Iris pigment epithelial cell (primary cell): ENCODE measurements at places on chromosomes 3 and 15.

DNA sequence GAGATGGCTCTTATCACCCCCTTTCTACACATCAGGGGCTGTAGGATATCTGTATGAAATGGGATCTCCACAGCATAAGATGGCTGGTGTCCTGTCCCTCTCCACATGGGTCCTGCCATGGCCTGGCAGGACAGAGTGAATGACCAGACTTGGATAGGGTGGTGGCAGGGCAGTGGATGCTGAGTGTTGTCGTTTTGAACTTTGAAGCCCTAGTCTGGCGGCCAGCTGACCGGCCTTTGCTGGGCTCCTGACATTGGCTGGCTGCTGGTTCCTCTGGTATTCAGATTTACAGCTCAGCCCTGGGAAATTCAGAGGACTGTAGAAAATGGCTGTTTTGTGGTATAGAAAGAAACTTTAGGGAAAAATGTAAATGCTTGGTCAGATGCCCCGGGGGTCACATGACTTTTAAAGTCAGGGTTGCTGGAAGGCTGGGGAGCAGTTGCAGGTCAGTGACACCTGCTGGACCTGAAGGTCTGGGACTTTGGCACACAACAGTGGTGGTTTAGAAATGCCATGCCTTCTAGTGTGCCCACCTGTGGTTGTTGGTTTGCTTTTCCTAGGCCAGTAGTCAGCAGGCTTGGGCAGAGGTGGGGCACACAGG, 13.5 kb upstream of the PGPEP1L start:
- no peak for DNase-seq

- no peak for DNase-seq
Observed at GRCh38 chr15:51062736-51063135, 32.0 kb downstream of the TNFAIP8L3 start.

- no peak for DNase-seq
Observed at GRCh38 chr15:39510001-39510701, 70.7 kb upstream of the THBS1 start.

GRCh38 chr3:159668990-159669476, 319.6 kb upstream of the IL12A start:
- peak; percentile 54 for DNase-seq

DNA sequence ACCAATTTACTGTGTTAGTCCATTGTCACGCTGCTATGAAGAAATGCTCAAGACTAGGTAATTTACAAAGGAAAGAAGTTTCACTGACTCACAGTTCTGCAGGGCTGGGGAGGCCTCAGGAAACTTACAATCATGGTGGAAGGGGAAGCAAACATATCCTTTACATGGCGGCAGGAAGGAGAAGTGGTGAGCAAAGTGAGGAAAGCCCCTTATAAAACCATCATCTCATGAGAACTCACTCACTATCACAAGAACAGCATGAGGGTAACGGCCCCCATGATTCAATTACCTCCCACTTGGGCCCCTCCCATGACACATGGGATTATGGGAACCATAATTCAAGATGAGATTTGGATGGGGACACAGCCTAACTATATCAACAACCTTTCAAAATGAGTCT, 20.2 kb downstream of the USF3 start:
- DNase-seq: no peak

DNA sequence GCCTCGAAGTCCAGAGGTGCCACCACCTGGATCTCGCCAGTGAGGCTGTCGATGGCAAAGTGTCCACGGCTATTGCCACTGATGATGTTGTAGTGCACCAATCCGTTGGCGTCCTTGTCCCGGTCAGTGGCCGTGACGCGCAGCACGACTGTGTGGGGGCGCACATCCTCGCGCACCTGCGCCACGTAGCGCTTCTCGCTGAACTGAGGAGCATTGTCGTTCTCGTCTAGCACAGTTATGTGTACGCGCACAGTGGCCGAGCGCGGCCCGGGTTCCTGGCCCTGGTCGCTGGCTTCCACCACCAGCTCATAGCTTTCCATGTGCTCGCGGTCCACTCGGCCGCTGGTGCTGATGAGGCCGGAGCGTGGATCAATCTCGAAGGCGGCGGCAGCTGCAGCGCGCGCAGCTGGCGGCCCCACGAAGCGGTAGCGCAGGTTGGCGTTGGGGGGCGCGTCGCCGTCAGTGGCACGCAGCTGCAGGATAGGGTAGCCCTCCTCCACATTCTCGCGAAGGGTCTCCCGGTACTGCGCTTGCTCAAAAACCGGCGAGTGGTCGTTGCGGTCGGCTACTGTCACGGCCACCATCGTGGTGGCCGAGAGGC, 1.8 kb downstream of the CELSR3 start:
- no peak for DNase-seq

- DNase-seq: no peak
Observed at GRCh38 chr3:109804697-109805096, 467.4 kb upstream of the DPPA4 start.

DNA sequence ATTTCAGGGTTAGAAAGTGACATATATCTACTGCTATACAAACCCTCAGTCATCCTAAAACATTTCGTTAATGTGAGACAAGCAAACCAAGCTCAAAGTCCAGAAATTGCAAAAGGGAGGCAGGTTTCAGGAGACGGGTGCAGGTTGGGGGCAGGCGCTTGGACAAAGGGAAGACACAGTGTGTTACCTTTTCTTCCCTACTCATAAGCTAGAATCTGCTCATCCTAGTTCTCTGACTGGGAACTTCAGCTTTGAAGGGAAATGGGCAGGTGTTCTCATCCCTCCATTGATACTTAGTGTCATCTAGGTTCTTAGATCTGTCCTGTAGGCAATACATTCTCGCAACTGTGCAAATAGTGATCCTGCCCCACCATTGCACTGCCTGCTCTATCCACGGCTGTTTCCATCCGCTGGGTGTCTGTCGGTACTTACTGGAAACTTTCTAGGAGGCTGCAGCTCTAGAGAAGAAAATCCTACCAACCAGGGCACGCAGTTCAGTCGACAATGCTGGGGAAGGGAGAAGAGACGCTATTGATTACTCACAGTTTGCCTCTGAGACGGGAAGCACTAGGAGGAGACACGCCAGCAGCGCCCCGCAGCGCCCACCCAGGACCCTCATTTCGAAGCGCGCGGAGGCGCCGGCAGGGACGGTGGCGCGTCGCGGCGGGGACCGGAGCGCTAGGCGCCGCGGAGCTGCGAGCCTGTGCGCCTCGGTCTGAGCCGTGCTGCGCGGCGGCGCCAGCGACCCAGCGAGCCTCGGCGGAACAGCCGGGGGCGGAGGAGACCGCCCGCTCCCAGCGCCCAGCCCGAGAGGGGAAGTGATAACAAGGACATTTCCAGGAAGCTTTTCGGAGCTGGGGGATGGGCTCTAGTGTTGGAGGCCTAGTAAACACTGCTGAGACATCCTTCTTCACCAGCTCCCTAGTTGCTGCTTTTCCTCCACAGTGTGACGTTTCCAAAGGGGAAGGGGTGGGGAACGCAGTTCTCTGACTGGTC, at the start of gene PROS1:
TSS of gene PROS1 (minus strand) at position 766 of the 996 bp plus-strand sequence. CDS start at position 619, 147 bp downstream.
- DNase-seq: peak; percentile 79

DNA sequence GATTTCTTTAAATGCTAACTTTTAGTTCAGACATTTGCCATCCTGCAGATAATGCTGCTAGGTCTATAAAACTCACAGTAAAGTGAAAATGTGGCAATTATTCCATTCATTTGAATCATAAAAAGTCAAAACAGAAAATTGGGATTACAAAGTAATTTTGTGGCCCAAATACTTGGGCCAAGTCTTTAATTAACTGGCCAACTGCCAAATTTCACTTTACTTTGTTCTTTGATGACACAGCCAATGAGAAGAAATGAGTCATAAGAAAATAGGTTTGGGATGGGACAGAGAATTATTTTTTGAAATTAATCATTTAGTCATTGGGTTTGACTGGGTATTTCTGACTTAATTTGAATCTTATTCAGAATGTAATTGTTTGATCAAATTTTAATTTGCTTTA, 89.8 kb upstream of the SLC2A2 start:
- DNase-seq: no peak
